ENCODE measurements at places on chromosomes 7 and 10.

DNA sequence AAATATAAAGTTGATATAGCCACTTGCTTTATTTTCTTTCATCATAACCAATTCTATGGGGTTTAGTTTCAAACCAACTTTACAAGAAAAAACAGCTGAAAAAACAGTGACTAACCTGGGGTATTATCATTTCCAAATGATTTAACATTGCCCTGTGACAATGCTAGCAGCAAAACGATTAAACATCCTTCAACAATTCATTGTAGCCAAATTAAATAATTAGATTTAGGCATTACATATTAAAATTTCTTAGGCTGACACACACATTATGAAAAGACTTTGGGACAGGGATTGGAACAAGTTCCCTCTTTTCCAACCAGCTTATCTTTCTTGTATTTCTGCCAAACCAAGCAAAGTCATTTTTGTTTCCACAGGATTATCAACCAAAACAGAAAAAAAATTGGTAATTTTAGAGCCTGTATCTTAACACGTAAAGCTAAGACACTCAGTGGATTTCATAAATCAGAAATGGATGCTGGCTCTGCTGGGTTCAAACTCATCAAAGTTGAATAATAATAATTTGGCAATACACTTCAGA is 84.0 kb downstream of the SEMA3D start:
- DNase-seq = no peak

DNA sequence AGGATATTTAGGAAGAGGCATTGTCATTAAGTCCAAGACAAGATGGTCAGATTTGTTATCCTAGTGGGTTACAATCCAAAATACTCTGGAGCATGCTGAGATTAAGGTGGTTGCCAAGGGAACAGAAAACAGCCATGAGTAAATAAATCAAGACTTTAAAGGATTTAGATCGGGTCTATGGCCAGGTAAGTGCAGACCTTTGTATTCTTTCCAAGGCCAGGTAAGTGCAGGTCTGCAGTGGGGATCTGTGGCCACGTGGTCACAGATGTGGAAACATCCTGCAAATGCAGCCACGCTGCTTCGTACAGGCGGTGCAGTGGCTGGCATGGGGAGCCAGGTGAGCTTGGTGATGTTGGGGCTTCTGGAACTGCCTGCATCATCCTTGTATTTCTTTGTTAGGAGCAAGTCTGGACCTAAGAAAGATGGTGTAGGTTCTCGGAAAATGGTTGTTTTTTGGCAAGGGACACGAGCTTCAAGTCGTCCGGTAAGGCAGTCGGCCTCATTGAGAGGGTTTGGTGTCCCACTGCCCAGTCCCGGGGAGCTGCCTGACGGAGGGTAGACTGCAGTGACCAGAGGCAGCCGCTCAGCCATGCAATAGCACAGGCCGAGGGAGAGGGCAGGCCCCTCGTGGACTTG is 21.8 kb downstream of the ZNF775 start:
- DNase-seq = no peak

DNA sequence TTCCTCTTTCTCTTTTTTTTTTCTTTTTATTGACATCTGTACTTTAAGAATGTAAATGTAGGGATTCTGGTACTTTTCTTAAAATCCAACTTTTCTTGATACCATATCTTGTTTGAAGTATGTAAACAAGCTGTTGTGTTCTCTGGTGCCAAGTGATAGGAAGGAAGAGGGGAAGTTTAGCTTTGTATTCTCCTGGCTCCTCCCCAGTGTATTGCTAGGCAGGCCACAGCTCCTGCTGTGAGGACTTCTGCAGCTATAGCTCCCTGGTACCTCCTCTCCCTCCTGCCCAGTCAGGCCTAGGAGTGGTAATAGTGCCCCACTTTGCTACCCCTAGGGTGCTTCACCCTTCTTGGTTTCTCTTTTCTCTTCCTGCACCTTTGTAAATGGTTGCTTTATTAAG is 45.3 kb upstream of the SP8 start:
- DNase-seq = no peak

GRCh38 chr7:78510580-78511188 is 712.1 kb downstream of the PHTF2 start:
- DNase-seq = no peak

GRCh38 chr10:31702005-31702404 is 226.6 kb downstream of the ARHGAP12 start:
- no peak for DNase-seq

DNA sequence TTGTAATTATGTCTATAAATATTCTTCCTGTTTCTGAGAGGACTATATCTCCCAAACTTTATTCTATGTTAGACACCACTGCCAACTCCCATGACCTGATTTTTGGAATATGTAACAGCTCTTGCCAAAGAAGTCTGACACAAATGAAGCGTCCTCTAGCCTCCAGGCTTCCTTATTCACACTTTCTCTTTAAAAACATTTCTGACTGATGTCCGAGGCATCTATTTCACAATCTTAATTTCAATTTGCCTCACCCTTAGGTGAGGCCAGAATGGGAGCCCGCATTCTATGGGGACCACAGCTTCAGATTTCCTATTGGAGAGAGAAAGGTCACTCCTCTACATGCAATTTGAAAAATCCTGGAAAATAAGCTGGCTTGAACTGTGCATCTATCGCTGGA is 873.2 kb downstream of the GATA3 start:
- DNase-seq = no peak

GRCh38 chr7:90869335-90869734 is 273.2 kb downstream of the CDK14 start:
- no peak for DNase-seq

DNA sequence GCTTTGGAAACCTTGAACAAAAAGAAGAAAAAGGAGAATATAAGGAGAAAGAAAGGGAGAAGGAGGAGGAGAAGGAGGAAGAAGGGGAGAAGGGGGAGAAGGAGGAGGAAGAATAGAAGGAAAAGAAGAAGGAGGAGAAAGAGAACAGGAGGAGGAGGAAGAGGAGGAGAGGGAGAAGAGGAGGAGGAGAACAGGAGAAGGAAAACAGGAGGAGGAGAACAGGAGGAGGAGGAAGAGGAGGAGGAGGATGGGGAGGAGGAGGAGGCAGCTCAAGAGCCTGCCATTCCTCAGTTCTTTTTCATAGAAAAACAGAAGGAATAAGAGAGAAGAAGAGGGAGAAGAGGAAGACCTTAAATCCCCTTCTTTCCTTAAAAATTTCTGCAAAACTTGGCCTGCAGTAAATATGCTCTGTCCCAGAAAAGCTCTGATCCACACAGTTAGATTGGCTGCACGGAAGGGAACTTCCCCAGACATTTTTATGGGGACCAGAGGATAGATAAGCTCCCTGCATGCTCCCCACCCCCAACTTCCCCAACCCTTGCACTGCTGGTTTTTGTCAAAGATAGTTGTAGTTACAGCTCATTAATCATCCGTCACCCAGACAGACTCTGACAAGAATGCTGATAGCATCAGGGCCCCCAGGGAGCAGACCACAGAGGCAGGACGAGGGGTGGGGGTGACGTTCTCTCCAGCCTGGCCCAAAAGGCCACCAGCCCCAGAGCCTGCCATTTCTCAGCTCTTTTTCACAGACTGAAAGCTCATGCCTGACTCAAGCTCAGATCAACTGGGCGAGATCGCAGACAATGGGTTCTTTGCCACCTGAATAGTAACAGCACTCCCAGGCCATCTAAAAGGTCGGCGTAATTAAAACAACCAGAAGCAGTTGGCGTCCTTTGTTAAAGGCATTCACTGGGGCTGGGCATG is 34.5 kb upstream of the LYZL1 start:
- no peak for DNase-seq

DNA sequence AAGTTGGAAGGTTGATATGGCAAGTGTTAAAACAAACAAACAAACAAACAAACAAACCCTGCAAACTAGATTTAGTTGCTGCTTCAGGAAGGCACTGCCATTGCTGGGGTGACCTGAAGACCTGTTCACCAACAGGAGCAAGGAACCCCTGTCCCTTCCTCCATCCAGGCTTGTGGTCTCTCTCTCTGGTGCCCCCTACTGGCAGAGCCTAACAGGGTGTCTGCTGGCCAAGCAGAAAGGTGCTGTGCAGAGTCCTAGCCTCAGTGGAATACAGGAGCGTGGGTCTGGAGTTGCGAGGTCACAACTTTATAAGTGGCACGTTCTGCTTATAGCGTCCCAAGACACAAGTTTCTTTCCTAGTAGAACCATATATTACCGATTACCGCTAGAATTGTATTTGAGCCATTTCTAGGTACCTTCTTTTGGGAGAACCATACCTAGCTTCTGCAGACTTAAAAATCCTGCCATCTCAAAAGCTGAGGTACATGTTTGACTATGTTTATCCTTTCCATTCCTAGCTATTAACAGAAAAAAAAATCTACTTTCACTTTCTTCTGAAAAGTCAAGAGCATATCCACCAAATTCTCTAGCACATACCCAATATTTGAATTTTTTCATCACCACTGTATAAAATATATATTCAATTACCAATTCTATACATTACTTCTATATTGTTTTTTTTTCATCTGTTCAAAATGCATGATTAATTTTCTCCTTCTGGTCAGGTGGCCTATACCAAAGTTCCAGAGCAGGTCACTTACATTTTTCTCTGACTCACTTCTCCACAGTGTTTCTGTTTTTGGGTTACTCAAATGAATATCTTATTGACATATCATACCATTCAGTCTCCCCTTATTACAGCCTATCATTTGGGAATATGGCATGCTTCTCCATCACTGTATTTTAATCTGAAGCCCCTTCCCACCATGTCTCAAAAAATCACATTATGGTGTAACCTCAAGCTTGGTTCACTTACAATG is 29.1 kb upstream of the CALD1 start:
- peak; percentile 34 for DNase-seq

DNA sequence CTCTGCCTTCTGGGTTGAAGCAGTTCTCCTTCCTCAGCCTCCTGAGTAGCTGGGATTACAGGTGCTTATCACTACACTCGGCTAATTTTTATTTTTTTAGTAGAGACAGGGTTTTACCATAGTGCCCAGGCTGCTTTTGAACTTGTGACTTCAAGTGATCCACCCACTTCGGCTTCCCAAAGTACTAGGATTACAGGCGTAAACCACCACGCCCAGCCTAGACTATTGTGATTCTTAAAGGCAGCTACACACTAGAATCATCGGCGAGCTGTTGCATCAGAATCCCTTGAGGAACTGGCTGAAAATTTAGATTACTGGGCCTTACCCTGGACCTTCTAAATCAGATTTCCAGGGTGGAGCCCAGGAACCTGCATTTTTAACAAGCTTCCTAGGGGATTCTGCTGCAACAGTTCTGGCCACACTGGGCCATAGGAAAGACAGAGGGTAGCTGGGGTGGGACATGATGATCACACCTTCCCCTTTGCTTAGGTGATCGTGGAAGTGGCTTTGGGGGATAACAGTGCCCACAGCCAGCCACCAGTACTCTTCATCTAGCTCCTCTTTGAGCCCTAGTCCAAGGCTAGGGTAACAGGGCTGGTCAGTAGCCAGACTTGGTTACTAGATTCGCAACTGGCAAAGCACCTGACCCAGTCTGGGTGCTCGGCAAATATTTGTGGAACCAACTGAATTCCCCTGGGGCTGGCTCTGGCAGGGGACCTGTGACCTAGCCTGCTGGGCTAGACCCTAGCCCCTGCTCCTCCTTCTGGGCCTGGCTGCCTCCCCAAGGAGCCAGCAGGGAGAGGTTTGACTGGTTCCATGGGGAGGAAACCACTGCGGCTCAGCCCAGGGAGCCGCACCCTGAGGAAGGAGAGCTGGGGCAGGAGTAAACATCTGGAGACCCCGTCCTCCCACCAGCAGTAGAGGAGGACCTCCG is 67.1 kb upstream of the DUSP5 start:
- no peak for DNase-seq

DNA sequence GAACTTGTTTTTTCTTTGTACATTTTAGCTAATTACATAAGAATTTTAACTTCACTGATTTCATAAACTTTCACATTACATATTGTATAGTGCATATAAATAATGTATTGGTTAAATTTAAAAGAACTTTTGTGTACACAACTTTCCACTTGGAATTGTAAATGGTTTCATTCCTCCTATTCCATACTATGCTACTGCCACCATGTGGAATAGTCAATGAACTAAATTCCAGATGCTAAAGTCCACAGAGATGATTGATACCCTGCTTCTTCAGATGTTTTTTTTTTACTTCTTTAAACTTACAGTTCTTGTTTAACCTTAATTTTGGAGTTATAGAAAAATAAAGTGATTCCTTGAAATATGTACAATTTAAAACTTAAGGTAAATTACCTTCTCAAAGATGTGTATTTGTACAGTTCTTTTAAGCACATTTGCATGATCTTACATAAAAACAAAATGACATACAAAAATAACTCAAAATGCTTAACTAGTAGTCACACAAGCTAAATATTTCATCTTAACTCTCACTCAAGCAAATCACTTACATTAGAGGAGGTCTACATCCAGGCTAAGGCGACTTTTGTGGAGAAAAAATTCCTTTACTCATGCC is 247.6 kb upstream of the HGF start:
- no peak for DNase-seq

DNA sequence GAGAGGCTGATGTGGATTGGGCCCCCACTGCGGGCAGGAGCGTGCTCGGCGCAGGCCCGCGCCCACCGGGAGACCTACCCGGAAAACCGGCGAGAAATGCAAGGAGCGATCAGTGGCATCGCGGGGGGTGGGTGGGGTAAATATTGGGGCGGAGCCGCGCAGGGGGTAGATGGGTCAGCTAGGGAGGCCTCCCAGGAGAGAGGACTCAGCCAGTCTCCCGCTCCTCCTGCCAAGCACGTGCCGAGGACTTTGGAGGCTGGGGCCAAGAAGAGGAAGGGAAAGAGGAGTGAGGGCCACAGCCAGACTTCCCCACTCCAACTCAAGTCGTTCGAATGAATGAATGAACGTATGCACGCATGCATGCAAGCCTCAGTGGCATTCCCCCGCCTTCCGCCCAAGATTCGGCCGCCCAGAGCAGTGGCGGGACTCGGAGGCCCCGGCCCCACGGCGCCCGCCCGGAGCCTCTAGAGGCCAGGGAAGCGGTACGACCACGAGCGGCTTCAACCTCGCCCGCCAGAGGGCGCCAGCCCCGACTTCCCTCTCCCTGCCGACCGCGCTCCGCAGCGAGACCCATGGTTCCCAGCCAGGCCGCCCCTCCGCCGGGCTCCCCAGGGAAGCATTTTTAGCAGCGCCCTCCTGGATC is 3.6 kb downstream of the NPM3 start:
- DNase-seq = peak; percentile 52

- DNase-seq = no peak
Measured at GRCh38 chr10:98673171-98673782, 226.5 kb upstream of the HPS1 start.

- no peak for DNase-seq
Measured at GRCh38 chr10:80144696-80145131, 12.2 kb downstream of the PLAC9 start.

DNA sequence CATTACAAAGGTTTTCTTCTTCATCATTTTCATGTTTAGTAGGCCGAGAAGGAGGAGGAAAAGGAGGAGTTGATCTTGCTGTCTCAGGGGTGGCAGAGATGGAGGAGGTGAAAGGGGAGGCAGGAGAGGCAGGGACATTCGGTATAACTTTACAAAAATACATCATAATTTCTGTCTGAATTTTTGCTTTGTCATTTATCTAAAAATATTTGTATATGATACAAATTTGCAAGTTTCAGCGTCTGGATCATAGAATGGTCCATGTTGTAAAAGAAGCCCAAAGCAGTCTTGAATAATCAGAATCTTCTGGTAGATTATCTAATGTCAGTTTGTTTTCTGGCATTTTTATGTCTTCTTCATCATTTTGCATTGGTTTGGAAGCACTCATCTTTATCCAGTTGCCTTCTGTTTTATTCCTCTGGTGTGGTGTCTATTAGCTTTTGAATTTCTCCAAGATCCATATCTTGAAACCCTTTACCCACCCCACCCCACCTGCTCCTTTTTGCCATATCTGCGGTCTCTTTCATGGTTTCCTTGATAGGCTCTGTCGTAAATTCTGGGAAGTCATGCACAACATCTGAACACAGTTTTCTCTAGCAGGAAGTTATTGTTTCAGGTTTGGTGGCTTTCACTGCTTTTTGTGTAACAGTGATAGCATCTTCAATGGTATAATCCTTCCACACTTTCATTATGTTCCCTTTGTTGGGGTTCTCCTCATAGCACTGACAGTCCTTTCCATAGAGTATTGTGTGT is 95.0 kb downstream of the ST7 start:
- no peak for DNase-seq

All from stimulated activated CD8-positive, alpha-beta memory T cell treated with anti-CD3 and anti-CD28 coated beads, Interleukin-7, amount 100 ng/mL, for 4 hours (primary cell).